NT2/D1 (cell line): ENCODE measurements at places on chromosomes 11 and 22.

- no peak for DNase-seq
Observed at GRCh38 chr22:22210889-22211833, 33.4 kb upstream of the VPREB1 start.

DNA sequence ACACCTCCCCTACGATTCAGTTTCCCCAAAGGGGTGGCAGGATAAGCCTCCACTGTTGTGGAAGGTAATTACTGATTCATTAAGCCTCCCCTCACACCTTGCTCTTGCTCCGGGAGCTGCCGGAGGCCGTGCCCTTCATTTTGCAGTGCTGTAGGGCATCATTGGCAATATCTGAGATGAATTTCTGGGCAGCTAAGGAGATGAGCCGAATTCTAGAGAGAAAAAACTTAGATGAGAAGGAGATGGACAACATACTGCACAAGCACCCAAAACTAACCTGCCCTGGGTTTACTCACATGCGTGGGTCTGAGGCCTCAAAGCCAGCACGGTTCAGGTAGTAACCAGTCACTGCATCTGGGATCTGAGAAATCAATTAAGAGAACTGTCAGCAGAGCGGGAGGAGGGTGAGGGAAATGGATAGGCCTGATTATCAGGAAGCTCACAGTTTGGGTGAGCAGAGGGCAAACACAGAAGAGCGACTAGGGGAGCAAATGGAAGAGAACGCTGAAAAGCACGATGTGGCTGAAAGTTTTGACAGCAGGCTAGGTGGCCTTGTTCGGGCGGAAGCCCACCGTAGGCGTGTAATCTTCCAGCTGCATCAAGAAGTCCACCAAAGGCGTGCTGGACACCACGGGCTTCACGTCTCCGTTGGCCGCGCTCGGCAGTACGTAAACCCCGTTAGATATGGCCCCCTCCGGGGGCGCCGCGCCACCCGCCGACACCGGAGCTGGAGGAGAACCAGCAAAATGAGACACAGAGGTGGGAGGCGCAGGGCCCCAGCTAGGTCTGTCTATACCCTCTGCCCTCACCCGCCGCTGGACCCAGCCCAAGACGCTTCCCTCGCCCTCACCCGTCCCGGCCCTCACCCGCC, 689 bp downstream of the TAF10 start:
- DNase-seq, result no peak

- DNase-seq, result no peak
Observed at GRCh38 chr11:16512899-16513241, 156.5 kb upstream of the SOX6 start.

GRCh38 chr22:23608583-23608982, 23.5 kb downstream of the DRICH1 start:
- peak; percentile 22 for DNase-seq

DNA sequence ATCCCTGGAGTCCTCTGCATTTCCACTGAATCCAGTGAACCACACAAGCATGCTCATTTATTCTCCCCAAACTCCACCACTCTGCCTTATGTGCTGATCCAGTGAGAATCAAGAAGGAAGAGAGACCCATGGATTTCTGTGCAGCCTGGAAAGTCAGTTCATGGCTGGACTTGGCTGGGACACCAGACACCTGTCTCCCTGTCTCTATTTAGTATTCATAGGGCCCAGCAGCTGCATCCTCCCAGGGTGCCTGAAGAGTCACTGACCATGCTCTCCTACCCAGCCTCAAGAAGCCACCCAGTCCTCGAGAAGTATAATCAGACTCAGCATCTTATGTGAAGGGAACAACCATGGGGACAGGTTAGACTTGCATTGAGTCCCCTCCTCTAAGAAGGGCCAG, 83.2 kb downstream of the ZNF280B start:
- no peak for DNase-seq

GRCh38 chr22:50074056-50074455, 11.2 kb downstream of the MLC1 start:
- no peak for DNase-seq
